Stomach (tissue), 19 donors: ENCODE measurements at places on chromosomes 6 and 20. TPM values are rescaled to one million over a fixed set of nuclear protein-coding genes. Genes with fewer than 3 reads are reported as not detected.

CYP39A1 gene
- total RNA-seq, result 11.6 TPM

NKX2-4 gene
- not detected for total RNA-seq

COL20A1 gene
- total RNA-seq, result not detected

TMC2 gene
- total RNA-seq, result not detected

ENPP3 gene
- 4.4 TPM for total RNA-seq

DNA sequence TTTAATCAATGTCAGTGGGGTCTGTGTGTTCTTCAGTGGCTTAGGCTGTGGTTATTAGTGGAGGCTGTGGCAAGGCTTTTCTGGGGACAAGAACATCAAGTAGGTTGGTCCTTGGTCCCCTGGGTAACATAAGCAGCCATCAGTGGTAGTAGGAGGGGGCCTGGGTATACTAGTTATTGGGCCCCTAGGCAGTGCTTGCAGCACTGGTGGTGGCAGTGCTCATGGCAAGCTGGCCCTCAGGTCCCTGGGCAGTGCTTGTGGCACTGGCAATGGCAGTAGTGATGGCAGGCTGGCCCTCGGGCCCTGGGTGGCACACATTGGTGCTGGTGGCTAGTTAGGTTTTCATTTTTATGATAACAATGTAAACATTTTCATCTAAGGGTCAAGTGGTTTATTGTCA is 32.5 kb upstream of the MAS1 start:
- no peak overlapping the region for H3K4me3 ChIP-seq
- H3K27ac ChIP-seq, result no peak overlapping the region
- no peak for DNase-seq
- H3K27me3 ChIP-seq, result no peaks in the 10 kb centered on the region

GRCh38 chr6:112215488-112216284 is 38.7 kb downstream of the LAMA4 start:
- no peak overlapping the region for H3K4me3 ChIP-seq
- H3K4me1 ChIP-seq, result peaks cover 15% of the 10 kb centered on the region
- no peaks in the 10 kb centered on the region for H3K27me3 ChIP-seq
- no peak for DNase-seq

- DNase-seq, result no peak
- H3K27ac ChIP-seq, result no peak overlapping the region
- no peak overlapping the region for H3K4me3 ChIP-seq
- H3K27me3 ChIP-seq, result no peaks in the 10 kb centered on the region
Observed at GRCh38 chr20:60718743-60719480, 533.1 kb upstream of the CDH4 start.

- no peaks in the 10 kb centered on the region for H3K36me3 ChIP-seq
- H3K27me3 ChIP-seq, result no peaks in the 10 kb centered on the region
- no peaks in the 10 kb centered on the region for H3K4me1 ChIP-seq
- DNase-seq, result no peak
- no peak overlapping the region for H3K4me3 ChIP-seq
Observed at GRCh38 chr20:41571006-41571405, 47.2 kb downstream of the CHD6 start.

GRCh38 chr20:45406260-45407066 is 1.6 kb upstream of the DBNDD2 start:
- H3K4me3 ChIP-seq, result peak overlapping the region; percentile 82
- no peaks in the 10 kb centered on the region for H3K27me3 ChIP-seq
- peak; percentile 71 for DNase-seq

GRCh38 chr6:13284646-13285045 is 43.7 kb downstream of the TBC1D7 start:
- H3K27me3 ChIP-seq, result no peaks in the 10 kb centered on the region
- no peak overlapping the region for H3K4me3 ChIP-seq
- DNase-seq, result no peak
- H3K27ac ChIP-seq, result no peak overlapping the region
- peaks cover 69% of the 10 kb centered on the region for H3K36me3 ChIP-seq

- no peak overlapping the region for H3K4me3 ChIP-seq
- H3K27me3 ChIP-seq, result no peaks in the 10 kb centered on the region
- peak overlapping the region; percentile 66 for H3K27ac ChIP-seq
- DNase-seq, result no peak
- H3K4me1 ChIP-seq, result peaks cover 15% of the 10 kb centered on the region
Observed at GRCh38 chr20:17993546-17993945, 24.7 kb downstream of the MGME1 start.

DNA sequence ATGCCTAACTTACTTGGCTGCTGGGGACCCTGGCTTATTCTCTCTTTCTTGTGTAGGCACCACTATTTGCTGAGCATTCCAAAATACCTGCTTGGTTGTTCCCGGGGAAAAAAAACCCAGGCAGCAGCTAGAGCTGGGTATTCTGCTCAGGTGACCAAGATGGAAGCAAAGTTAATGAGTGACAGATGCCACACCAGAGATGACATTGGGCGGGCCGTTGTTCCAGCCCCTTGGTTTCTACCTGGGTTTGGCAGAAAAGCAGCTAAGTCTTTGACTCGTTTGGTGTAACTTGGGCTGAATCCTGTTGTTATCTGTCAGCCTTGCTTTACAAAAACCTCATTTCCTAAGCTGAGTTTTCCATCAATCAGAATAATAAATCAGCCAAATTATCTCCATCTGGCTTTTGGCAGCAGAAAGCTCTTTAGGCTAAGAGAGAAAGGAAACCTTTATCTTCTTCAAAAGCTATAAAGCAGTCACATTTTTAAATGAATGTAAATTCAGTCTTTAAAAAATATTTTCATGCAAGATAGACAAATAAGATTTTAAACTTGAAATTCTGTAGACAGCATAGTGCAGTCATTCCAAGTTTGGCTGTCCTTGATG is 202.0 kb upstream of the GMDS start:
- peaks cover 7% of the 10 kb centered on the region for H3K4me1 ChIP-seq
- no peaks in the 10 kb centered on the region for H3K27me3 ChIP-seq
- H3K27ac ChIP-seq, result no peak overlapping the region

DNA sequence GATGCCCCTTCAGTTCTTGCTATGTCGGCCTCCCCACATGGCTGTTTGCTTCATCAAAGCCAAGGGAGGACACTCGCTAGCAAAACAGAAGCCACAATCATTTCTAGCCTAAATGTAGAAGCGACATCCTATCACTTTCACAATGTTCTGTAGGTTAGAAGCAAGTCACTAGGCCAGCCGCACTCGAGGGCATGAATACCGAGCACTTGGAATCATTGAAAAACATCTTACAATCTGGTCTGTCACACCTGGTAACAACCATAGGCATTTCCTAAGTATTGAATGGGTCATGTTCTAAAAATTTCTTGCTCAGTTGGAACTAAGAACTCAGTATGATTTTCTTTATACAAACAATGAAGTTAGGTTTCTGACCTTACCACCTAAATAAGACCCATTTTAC is 192.3 kb downstream of the AIG1 start:
- no peaks in the 10 kb centered on the region for H3K27me3 ChIP-seq
- no peak overlapping the region for H3K27ac ChIP-seq
- H3K36me3 ChIP-seq, result no peaks in the 10 kb centered on the region
- no peak overlapping the region for H3K4me3 ChIP-seq
- no peaks in the 10 kb centered on the region for H3K4me1 ChIP-seq

DNA sequence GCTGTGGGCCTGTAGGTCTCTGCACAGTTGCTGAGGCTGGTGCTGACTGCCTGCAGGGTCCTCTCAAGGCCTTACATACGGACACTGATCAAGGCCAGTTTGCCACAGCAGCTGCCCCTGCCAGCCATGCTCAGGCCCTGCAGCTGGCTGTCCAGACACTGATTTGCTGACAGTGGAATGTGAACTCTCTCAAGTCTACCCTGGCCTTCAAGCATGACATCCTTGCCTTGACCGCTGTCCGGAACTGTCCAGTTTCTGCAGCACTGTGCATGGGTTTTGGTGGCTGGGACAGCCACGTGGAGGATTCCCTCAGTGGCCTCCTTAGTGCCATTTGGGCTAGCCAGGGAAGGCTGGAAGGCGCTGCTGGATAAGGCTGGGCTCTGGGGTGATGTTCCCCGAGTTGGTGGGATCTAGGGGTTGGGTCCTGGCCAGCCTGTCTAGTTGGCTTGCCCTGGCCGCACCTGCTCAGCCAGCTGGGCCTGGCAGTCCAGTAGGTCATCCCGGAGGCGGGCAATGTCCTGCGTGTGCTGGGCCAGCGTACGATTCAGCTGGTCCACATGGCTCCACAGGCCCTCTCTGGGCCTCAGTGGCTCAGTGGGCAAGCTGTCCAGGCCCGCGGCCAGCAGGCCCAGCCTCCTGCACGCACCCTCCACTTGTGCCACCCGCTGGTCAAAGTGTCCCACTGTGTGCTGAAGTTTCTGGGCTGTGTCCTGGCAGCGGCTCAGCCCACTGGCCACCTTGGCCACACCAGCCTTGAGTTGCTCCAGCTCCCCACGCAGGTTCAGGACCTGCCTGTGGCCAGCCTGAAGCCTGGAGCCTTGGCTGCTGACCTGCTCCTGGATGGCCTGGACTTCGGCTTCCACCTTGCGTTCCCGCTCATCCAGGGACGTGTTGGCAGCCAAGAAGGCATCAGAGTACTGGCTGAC is 5.5 kb downstream of the EMILIN3 start:
- H3K27me3 ChIP-seq, result peaks cover 37% of the 10 kb centered on the region
- H3K4me1 ChIP-seq, result peaks cover 8% of the 10 kb centered on the region
- H3K4me3 ChIP-seq, result no peak overlapping the region
- H3K36me3 ChIP-seq, result peaks cover 37% of the 10 kb centered on the region

- H3K4me1 ChIP-seq, result no peaks in the 10 kb centered on the region
- no peak overlapping the region for H3K4me3 ChIP-seq
- H3K36me3 ChIP-seq, result no peaks in the 10 kb centered on the region
- no peak for DNase-seq
- no peak overlapping the region for H3K27ac ChIP-seq
Observed at GRCh38 chr6:46042355-46042999, 26.8 kb upstream of the CLIC5 start.

- H3K27ac ChIP-seq, result peak overlapping the region; percentile 53
- H3K4me1 ChIP-seq, result peaks cover 37% of the 10 kb centered on the region
- H3K36me3 ChIP-seq, result no peaks in the 10 kb centered on the region
- peak; percentile 93 for DNase-seq
- H3K27me3 ChIP-seq, result no peaks in the 10 kb centered on the region
Observed at GRCh38 chr6:170025935-170026750, 264.7 kb downstream of the DLL1 start.

GRCh38 chr6:13079096-13079723 is 249.1 kb downstream of the TBC1D7 start:
- H3K27ac ChIP-seq, result no peak overlapping the region
- H3K4me3 ChIP-seq, result no peak overlapping the region
- H3K4me1 ChIP-seq, result peaks cover 15% of the 10 kb centered on the region
- no peaks in the 10 kb centered on the region for H3K36me3 ChIP-seq
- DNase-seq, result peak; percentile 18

GRCh38 chr6:126188279-126188909 is 151.5 kb upstream of the CENPW start:
- no peak for DNase-seq
- no peak overlapping the region for H3K27ac ChIP-seq
- no peaks in the 10 kb centered on the region for H3K4me1 ChIP-seq
- H3K36me3 ChIP-seq, result no peaks in the 10 kb centered on the region
- H3K4me3 ChIP-seq, result no peak overlapping the region

DNA sequence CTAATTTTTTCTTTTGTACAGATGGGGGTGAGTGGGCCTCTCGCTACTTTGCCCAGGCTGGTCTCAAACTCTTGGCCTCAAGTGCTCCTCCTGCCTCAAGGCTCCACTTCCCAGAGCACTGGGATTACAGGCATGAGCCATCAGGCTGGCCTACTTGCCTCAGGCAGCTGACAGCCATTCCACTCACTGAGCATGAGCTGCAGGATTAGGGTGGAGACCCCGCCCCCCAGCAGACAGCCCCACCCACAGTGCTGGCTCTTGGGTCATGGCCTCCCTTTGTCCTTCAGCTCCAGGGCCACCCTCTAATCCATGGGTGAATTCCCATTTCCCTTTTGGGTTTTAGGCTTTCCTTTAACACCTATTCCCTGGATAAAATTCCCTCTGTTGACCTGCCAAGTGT is 82.1 kb downstream of the BFSP1 start:
- no peaks in the 10 kb centered on the region for H3K4me1 ChIP-seq
- no peak overlapping the region for H3K4me3 ChIP-seq
- no peaks in the 10 kb centered on the region for H3K36me3 ChIP-seq
- no peak overlapping the region for H3K27ac ChIP-seq

DNA sequence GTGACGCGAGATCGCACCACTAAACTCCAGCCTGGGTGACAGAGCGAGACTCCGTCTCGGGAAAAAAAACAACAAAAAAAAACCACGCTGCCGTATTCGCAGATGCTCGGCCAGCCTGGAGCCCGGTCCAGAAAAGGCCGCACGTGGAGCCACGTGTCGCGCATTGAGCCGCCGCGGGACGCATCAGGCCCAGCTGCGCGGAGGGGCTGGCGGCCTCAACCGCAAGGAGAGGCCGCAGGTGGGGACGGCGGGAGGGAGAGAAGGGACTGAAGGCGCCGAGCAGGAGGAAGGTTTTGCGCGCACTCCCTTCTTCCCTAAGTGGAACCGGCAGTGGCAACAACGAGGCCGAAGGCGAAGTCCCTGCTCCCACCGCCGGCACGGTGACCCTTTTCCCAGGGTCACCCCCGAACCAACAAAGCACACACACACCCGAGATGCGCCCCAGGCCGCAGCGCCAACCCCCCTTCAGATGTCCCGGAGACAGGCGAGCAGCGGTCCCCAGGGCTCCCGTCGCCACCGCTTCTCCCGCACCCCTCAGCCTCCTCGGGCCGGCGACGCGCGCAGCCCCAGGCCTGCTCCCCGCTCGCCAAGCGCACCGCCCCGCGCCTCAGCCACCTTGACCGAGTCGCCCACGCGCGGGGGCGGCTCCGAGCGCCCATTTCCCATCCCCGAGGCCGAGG is 681 bp downstream of the SYCP2 start:
- H3K27me3 ChIP-seq, result no peaks in the 10 kb centered on the region
- peaks cover 12% of the 10 kb centered on the region for H3K4me1 ChIP-seq
- no peak for DNase-seq
- H3K4me3 ChIP-seq, result peak overlapping the region; percentile 78

DNA sequence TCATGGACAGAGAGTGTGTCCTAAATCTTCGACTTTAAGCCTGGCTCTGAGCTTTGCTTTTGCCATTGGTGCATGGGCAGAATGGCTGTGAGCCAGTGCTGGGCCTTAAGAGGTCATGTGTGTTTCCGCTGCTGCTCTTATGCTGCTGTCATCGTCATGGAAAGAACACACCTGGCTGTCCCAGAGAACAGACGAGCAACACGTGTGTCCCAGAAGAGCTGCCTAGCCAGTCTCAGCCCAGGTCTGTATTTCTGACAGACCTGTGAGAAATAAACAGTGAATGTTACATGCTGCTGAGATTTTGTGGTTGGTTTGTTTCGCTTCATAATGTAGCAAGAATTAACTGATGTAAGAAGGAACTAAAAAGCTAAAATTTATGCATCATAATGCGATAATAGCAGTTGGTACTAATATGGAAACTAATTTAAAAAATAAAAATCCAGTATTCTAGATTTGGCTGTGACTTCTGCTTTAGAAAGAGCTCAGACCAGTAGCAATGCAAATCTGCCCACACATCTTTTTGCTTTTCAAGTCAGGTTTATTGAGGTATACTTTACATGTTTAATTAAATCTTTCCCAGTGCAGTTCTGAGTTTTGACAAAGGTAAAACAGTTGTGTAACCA is 11.5 kb upstream of the SCP2D1 start:
- no peaks in the 10 kb centered on the region for H3K4me1 ChIP-seq
- DNase-seq, result no peak
- no peak overlapping the region for H3K4me3 ChIP-seq
